Esophagus muscularis mucosa (tissue), 4 donors: ENCODE measurements at places on chromosomes 6 and 20. TPM values are rescaled to one million over a fixed set of nuclear protein-coding genes. Genes with fewer than 3 reads are reported as not detected.

DNA sequence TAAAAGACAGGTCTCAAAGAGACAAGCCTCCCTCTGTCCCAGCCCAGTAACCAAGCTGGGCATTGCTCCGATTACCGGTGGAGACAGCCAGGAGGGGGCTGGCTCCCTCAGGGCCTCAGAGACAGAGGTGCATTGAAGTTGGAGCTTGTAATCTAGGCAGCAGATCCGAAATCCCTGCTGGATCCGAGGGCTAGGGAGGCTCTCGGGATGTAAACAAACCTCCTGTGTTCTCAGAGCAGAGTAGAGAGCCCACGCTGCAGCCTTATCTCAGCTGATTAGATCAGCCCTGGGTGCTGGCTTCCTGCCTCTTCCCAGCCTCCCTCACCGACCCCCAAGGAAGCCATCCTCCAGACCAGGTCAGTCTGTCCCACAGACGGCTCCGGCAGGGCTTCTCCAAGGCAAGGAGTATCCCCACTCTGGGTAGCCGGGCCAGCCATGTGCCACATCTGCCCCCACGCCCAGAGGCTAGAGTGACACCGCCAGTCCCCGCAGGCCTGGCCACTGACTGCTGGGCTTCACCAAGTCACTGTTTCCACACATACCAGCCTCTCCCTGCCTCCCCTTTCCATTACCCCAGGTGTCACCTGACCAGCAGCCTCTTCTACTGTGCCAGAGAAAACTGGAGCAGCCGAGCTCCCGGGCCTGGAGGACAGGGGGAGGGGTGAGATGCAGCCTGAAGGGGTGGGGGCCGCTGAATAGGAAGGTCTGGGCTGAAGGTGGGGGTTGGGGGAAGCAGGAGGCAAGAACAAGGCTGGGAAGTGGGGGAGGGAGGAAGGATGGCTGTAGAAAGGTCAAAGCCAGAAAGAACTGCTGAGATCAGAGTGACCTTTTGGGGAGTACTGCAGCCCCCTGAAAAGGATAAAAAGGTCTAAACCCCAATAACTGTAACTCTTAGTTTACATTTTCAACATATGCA is 6.0 kb downstream of the SDC4 start:
- DNase-seq: no peak

DNA sequence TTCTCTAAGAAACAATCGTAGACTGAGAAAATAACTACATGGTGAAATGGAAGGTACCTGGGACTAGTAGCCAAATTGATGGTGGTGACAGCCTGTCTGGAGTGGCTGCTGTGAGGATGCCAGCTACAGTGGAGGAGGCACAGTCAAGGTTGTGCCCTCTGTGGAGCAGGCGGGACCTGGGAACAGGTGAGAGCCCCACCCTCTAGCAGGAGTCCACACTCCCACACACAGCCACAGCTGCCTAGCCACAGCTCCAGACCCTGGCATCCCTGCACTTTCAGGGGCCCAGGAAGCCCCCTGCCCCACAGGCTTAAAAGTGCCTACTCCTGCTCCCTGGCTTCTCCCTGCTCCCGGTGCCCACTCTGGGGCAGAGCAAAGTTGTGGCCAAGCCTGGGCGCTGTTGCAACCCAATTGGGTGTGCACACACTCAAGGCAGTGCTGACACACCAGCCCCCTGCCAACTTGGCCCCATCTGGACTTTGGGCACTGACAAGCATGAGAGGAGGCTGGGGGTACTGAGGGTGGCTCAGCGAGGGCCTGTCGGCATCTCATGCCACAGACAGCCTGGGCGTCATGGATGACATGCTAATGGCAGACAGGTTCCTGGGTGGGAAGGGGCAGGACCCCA is 548.7 kb downstream of the TBC1D32 start:
- DNase-seq: no peak

DNA sequence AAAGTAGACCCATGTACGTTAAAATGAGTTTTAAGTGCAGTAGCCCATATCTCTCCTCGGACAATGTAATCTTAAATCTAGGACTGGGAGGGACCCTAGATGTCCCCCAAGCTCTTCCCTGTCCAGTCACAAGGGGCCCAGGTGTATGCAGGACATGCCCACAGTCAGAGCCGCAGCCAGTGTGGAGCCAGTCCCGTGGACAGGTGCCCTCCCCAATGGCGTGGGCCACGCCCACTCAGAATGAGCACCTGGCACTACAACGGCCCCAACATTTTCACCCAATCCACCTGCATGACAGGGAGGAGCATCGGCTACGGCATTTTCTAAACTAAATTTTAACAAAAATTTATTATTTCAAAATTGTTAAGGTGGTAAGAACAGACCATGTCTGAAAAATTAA is 53.2 kb downstream of the WDR27 start:
- DNase-seq: no peak

TAF4 gene
- 12.0 TPM for total RNA-seq

DNA sequence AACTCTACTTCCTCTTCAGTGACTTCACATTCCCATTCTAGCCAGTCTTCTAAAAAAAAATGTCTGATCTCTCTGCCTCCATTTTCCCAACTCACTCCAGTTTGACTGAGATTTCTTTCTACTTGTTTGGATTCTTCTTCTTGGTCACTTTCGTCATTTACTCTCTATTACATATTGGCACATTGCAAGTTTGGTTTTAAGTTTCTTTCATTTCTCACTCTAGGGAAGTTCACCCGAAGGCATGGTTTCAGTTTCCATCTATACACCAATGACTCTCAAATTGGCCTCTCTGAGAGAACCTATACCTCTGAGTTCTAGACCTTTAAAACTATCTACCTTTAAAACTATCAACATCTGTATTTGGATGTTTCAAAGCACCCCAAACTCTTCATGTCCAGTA is 51.3 kb downstream of the CD109 start:
- no peak for DNase-seq

DNA sequence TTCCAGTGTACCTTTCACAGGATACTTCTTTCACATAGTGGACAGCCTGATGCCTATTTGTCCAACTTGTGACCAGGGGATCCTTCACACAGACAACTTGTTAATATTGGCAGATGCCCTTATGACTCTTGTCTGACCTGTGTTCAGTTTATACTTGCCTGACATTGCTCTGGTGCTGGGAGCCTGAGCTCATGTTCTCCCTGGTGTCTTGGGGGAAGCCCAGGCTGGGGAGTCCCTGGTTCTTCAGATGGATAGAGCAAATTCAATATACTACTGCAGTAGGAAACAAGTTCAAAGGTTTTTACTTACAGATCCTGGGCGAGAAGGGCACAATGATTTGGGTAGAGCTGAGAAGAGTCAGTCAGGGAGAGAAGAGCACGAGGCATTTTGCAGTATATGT is 76.1 kb downstream of the NKAIN2 start:
- no peak for DNase-seq
